ELR (cell line): ENCODE measurements at places on chromosomes 2 and 18.

DNA sequence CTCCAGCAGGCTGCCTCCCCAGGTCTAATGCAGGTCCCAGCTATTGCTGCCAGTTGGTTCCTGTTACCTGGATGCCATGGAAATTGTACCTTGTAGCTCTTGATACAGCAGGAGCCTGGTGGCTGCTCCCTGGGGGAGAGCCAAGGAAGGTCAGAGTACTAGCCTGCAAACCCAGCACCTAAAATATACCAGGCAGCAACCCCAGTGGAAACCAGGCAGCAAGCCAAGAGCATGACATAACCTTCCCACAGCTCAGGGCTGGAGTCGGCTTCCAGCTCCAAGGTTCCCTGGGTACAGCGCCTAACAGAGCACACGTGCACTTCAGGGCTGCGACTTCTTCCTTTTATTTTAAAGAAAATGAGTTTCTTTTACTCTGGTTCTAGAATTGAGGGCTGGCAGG lies 30.3 kb downstream of the TNP1 start:
- DNase-seq: no peak

GRCh38 chr2:29456429-29456828 lies 341.2 kb downstream of the CLIP4 start:
- no peak for DNase-seq

- peak; percentile 30 for DNase-seq
Measured at GRCh38 chr2:73232403-73233153, 461 bp downstream of the PRADC1 start.

DNA sequence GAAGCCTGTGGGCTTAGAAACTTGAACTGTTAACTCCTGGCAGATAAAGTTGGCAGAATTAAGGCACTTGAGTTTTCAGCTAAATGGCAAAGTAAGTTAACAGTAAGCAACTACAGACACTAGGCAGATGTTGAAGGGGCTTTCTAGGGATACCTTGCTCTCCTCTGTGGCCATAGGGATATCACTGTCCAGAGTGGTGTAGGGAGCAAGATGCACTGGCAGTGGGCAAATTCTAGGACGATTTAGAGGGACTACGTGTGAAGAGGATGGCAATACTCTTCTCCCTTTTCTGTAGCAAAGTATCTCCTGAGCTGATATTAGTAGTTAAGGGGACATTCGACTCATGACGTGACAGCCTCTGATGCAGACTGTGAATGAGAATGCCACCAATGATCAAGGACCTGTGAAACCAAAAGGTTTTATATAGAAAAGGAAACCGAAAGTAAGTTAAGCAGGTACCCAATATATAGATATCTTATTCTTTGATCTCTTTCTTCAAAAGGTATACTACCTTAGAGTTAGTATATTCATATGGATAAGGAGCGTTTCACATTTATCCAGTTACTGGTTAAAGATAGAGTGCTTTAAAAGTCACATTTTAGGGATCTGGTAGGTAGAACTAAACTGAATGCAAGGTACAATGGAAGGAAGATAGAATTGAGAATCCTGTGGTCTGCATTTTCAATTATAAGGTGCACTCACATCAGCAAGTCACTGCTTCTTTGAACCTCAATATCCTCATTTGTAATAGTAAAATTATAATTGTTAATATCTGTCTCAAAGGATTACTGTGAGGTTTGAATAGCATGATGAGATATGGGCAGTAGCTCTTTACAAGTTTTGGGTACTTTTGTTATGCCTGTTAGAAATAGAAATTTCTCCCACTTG lies 106.4 kb downstream of the KCNH7 start:
- DNase-seq: peak; percentile 37

DNA sequence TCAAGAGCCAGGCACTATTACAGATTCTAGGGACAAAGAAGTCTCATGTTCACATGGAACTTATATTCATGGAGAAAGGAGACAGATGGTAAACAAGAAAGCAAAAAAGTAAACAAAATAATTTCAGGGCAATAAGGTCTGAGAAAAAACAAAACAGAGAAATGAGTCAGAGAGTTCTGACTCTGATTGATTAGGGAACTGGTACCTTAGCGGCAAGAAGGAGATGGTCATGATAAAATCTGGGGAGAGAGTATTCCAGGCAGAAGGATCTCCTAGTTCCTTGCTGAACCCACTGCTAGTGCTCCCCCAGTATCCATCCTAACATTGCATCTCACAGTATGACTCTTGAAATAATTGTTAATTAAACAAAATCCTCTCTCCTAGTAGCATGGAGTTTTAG lies 161.8 kb upstream of the KLF7 start:
- no peak for DNase-seq

- no peak for DNase-seq
Measured at GRCh38 chr2:192559587-192559986, 364.9 kb upstream of the TMEFF2 start.

- DNase-seq: no peak
Measured at GRCh38 chr2:97948926-97949325, 46.8 kb downstream of the TMEM131 start.

DNA sequence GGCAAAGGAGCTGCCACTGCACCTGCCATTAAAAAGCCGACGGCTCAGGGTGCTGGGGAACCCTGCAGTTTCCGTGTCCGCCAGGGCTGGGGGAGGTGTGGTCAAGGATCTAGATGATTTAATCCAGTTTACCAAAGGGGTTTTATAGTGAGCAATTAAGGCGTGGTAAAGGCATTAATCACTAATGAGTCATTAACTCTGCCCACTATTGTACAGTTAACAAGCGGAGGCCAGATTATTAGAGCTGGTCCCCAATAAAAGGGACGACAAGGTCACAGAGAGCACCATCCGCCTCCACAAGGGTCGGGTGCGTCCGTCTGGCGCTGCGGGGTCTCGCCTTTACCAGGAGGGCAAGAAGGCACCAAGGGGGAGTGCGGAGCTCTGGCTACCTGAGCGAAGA lies 9.6 kb downstream of the RAX start:
- peak; percentile 33 for DNase-seq

- DNase-seq: no peak
Measured at GRCh38 chr18:69400976-69401225, 213 bp downstream of the DOK6 start.

- DNase-seq: no peak
Measured at GRCh38 chr2:67085146-67085545, 312.0 kb upstream of the ETAA1 start.

- no peak for DNase-seq
Measured at GRCh38 chr2:96824079-96824870, 8.2 kb downstream of the CNNM3 start.

GRCh38 chr2:236662231-236663185 lies 92.9 kb downstream of the ACKR3 start:
- no peak for DNase-seq

DNA sequence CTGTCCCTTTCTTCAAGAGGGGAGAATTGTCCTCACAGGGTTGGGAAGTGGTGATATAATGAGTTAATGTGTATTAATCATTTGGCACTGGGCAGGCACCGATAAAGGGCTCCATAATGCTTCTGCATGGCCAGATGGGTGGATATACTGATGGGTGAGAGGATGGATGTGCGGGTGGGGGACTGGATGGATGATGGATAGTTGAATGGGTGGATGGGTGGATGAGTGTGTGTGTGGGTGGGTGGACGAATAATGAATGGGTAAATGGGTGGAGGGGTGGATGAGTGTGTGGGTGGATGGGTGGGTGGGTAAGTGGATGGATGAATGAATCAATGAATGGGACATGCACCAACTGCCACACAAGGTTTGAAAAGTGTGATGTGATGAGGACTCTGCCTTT lies 127.2 kb downstream of the ACKR3 start:
- DNase-seq: no peak

GRCh38 chr18:78855188-78855587 lies 124.4 kb upstream of the SALL3 start:
- no peak for DNase-seq

DNA sequence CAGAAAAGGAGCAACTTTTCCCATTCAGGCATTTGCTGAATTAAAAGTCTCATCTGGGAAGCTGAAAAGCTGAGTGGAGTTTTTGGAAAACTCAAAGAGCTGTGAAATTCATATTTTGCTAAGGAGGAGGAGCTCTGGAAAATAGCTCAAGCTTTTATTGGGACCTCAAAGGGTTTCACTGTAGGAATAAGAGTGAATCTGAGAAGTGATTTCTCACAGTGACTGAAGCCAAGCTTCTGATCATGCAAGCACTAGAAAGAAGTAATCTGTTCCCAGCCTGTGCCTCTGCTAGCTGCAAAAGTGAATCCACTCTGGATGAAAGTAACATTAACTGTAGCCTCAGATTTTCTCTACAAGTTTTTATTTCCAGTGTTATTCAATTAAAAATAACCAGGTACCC lies 283.3 kb downstream of the PTPRM start:
- no peak for DNase-seq

- DNase-seq: no peak
Measured at GRCh38 chr2:190486037-190486623, 48.4 kb downstream of the NEMP2 start.

DNA sequence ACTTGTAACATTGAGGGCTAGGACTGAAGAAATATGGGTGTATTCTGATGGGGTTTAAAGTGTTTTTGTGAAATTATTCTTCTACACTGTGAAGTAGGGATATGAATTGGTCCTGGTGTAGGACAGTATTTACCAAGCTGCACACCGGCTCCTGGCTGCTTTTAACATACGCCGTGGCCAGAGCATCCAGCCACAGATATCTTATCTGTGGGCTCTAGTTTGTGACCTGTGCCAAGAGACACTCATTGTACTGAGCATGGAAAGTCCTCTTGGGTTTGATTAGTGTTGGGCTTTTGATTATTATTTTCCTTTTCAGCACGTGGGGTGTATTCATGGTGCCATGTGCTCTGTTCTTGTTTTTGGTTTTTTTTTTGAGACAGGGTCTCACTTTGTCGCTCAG lies 8.0 kb downstream of the USP39 start:
- DNase-seq: no peak

- DNase-seq: no peak
Measured at GRCh38 chr2:150171065-150171548, 316.4 kb downstream of the RND3 start.

DNA sequence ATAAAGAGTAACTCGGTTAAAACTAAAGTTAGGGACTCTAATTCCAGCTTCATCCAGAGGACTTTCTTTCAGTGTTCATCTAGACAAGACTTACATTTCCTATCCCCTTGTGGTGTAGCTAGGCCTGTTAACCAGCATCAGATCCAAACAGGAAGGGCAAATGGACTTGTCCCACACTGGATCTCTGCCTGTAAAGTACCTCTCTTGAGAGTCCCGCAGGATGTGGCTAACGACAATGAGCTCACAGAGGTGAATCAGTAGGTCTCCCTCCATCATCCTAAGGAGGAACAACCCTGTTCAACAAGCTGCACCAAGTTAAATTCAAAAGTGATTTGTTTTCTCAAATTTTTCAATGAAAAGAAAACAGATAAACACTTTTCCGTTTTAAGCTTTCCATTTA lies 412.3 kb upstream of the RGPD4 start:
- no peak for DNase-seq

DNA sequence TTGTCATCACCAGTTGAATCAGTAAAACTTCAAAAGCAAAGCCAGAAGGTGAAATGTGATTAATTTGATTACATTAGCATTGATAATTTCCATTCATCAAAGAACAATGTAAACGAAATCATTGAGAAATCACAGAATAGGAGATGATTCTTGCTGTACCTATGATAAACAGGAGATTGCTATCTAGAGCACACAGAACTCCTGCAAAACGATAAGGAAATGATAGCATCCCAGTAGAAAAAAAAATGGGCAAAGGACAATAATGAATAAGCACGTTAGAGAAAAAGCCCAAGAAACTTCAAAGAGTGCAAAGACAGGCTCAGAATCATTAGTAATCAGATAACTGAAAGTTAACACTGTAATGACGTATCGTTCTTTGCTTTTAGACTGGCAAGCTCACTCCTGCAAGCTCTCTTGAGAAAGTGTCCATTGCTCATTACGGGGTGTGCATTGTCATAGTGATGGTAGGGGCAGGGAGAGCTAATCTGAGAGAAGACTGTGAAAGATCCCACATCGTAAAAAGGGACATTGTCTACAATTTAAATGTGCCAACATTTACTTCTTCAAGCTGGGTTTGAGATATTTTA lies 143.6 kb downstream of the SPP2 start:
- no peak for DNase-seq

- DNase-seq: peak; percentile 49
Measured at GRCh38 chr2:133434959-133435668, 133.1 kb downstream of the NCKAP5 start.

GRCh38 chr2:26456440-26457250 lies 21.3 kb downstream of the OTOF start:
- DNase-seq: peak; percentile 74

GRCh38 chr2:12363138-12363537 lies 353.6 kb upstream of the TRIB2 start:
- DNase-seq: no peak

DNA sequence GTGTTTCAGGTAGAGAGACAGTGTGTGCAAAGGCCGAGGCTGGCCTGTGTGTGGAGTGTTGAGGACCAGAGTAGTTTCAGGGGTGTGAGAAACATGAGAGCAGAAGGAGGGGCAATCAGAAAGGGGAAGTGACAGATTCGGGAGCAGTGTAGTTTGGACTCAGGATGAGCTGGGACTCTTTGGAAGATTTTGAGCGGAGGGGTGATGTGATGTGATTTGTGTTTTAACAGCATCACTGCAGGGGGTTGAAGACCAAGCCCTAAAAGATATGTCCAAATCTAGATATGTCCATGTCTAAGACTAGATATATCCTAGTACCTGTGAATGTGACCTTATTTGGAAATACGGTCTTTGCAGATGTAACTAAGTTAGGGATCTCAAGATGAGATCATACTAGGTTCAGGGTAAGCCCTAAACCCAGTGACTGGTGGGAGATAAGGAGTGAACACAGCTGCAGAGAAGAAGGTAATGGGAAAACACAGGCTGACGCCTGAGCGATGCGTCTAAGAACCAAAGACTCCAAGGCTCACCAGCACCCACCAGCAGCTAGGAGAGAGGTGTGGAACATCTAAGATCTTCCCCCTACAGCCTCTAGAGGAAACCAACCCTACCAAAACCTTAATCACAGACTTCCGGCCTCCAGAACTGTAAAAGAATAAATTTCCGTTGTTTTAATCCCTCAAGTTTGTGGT lies 38.5 kb upstream of the MYO3B start:
- no peak for DNase-seq

DNA sequence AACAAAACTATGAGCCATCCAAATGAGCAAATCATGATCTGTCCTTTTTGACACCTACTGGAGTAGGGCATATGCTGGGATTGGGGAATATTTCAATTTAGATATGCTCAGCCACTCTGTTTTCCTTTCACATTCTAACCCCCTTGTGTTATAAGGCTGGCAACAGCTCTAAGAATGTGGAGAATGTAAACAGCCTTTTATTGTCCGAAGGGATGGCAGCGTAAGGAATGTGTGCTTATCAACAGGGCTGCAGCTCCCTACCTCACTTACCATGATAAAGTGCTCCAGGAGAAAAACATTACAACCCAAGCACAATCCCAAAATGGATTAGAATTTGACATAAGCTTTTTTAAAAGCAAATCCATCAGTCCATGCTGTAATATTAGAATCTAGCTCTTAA lies 2.2 kb downstream of the NXPH2 start:
- DNase-seq: peak; percentile 46

GRCh38 chr18:66046032-66046602 lies 295.3 kb downstream of the CDH7 start:
- DNase-seq: no peak

GRCh38 chr2:218059289-218059688 lies 9.8 kb upstream of the RUFY4 start:
- no peak for DNase-seq
